ENCODE measurements at places on chromosomes 11 and 22. TPM values are rescaled to one million over a fixed set of nuclear protein-coding genes. Genes with fewer than 3 reads are reported as not detected.

Gene OR5AK2
- not detected for total RNA-seq

Gene CD3G
- total RNA-seq: not detected

Gene SPI1
- total RNA-seq: not detected

Gene CCDC87
- total RNA-seq: 0.84 TPM

Gene CARD18
- not detected for total RNA-seq

Gene OR8G1
- total RNA-seq: not detected

Gene PRCP
- total RNA-seq: 54.7 TPM

Gene TSPAN18
- 2.7 TPM for total RNA-seq

Measured in A549 treated with ZK216348 at 1 μM for 4 hours (cell line).